ENCODE measurements at places on chromosomes 6 and 20. TPM values are rescaled to one million over a fixed set of nuclear protein-coding genes. Genes with fewer than 3 reads are reported as not detected.
A peak's percentile ranks its signal among the peaks of the same experiment; 100 is the strongest.

- no peak for DNase-seq
These were observed 90.3 kb downstream of the TBC1D7 start for GRCh38 chr6:13238017-13238416.

GRCh38 chr20:18279242-18279641, 9.1 kb upstream of the ZNF133 start:
- peak; percentile 47 for DNase-seq

- DNase-seq, result no peak
These were observed 10.9 kb downstream of the HIVEP1 start for GRCh38 chr6:12022953-12023388.

The BHLHE23 gene
- total RNA-seq, result not detected

- DNase-seq, result no peak
These were observed 541.3 kb upstream of the BTBD3 start for GRCh38 chr20:11376420-11376819.

- peak; percentile 73 for DNase-seq
These were observed 44.6 kb upstream of the SEC63 start for GRCh38 chr6:108002365-108003221.

- DNase-seq, result peak; percentile 58
These were observed 51.4 kb downstream of the CD40 start for GRCh38 chr20:46169245-46170171.

DNA sequence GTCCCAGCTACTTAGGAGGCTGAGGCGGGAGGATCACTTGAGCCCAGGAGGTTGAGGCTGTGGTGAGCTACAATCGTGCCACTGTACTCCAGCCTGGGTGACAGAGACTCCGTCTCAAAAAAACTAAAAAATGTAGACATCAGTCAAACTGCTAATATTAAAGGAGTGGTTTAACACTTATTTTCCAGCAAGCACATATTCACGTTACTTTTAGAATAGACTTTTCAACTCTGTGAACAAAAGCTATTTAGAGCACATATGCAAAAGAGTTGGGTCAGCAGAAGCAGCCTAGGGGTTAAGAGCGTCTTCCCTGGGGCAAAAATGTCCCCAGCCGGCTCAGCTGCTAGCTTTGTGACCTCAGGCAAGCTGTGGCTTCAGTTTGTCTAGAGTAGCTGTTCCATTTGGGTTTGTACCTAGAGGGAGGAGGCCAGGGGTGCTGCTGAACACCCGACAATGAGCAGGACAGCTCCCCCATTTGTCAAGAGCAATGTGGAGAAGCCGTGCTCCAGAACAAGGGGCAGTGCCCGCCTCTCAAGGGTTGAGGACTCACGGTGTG, 62.5 kb upstream of the PTGIS start:
- no peak for DNase-seq

GRCh38 chr20:16459019-16459700, 114.1 kb downstream of the KIF16B start:
- DNase-seq, result peak; percentile 67

- DNase-seq, result no peak
These were observed 7.4 kb upstream of the KIF16B start for GRCh38 chr20:16580620-16581019.

DNA sequence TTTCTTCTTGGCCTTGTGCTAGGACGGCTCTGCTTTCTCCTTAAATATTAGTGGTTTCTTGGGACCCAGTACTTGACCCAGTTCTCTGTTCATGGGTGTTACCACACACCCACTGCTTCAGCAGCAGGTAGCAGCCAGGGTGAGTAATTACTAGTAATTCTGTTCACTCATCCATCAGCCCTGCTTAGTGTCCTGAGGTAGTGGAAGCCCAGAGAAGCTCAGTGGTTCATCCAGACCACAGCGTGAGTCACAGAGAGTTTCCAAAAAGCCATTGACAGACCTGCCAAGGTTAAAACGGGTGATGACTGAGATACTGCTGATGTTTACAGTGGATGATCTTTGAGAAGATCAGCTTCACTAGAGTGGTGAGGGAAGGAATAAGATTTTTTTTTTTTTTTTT, 51.7 kb upstream of the HINT3 start:
- peak; percentile 97 for DNase-seq

DNA sequence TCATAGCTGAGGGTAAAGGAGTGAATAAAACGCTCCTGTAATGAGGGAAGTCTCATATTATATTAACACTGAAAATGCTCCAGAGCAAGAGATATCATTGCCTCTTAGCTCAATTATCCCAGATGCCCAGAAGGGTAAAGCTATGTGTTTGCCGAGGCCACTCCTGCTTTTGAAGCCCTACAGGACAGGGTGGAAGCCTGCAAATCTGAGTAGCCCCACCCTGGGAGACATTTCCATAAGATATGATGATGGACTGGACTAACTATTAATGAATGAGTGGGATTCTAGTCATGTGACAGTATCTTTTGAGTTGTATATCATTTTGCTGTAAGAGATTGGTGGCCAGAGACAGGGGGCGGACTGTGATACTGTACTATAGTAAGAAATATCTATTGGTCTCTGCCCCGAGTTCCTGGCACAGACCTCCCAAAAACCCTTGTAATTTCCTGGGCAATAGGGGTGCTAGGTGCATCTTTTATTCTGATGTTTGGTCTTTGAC, 10.5 kb upstream of the SLC22A2 start:
- no peak for DNase-seq

DNA sequence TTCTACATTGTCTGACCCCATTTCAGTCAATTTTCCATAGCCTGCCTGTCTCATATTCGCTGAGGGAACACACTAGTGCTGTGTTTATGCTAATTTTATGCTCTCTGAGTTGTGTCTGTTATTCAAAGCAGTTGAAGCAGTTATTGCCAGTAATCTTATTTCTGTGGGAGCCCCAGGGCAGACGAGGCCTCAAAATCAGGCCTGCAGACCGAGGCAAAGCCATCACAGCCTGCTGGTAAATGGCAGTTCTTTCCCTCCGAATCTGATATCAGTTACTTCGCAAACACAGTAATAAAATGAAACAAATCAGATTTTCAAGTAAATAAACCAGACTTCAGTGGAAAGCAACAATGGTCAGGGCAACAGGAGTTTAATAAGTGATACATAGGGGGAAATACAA, 508.4 kb downstream of the PKHD1 start:
- DNase-seq, result no peak

GRCh38 chr20:57829805-57830514, 120.1 kb upstream of the PMEPA1 start:
- DNase-seq, result no peak

The CEP250 gene
- 15.0 TPM for total RNA-seq

DNA sequence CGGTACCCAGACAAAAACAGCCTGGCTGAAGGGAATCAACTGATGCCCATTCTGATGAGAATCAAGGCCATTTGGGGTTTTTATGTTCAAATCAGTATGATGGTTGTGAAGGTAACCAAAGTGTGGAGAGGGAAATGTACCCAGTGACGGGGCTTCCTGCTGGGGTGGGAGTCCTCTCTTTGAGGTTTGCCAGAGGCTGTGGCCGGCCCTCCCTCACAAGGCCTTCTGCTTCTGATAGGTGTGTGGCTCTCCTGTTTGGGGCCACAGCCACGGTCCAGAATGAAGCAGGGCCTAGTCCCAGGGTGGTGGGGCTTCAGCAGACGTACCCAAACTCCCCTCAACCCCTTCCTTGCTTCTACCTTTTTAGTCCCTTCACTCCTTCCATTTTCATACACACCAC, 86.7 kb upstream of the NAA20 start:
- DNase-seq, result no peak

The SIGLEC1 gene
- not detected for total RNA-seq

DNA sequence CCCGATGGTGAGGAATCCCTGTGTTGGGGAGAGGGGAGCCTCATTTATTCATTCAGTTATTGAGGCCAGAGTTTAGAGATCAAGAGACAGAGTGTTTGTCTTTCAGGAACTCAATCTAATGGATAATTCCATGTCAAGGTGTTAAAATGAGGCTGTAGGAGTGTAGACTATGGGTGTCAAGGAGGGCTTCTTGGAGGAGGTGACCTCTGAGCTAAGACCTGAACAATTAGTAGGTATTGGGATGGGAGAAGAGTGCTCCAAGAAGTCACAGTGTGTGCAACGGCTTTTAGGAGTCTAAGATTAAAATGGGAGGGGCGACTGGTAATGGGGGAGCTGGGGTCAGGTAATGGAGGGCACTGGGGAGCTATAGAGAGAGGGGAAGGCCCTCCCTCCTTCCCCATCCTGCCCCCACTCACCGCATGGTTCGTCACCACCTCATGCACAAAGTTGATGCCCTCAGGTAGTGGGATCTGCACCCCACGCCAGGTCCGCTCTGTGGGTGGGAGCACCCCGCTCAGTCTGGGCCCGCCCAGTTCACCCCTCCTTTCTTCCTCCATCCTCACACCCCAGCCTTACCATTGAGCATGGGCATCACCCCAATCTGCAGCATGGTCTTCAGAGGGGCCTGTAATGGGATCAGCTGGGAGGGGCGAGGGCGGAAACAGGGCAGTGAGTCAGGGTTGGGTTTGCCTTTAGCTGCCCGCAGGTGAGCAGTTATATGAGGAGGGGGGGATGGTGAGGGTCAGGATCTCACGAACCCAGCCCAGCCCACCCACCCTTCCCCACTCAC, 8.1 kb downstream of the CTSA start:
- no peak for DNase-seq

- DNase-seq, result no peak
These were observed 26.2 kb downstream of the VSTM2L start for GRCh38 chr20:37928996-37929682.

DNA sequence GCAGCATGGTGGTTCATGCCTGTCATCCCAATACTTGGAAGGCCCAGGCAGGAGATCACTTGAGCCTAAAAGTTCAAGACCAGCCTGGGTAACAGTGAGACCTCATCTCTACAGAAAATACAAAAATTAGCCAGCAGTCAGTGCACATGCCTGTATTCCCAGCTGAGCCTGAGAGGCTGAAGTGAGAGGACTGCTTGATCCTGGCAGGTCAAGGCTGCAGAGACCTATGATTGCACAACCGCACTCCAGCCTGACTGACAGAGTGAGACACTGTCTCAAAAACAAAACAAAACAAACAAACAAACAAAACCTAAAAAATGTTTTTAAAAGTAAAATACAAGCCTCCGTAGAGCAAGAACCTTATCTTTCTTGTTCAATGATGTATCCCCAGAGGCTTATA, 6.0 kb downstream of the CEP85L start:
- no peak for DNase-seq

The NEURL2 gene
- 2.6 TPM for total RNA-seq

DNA sequence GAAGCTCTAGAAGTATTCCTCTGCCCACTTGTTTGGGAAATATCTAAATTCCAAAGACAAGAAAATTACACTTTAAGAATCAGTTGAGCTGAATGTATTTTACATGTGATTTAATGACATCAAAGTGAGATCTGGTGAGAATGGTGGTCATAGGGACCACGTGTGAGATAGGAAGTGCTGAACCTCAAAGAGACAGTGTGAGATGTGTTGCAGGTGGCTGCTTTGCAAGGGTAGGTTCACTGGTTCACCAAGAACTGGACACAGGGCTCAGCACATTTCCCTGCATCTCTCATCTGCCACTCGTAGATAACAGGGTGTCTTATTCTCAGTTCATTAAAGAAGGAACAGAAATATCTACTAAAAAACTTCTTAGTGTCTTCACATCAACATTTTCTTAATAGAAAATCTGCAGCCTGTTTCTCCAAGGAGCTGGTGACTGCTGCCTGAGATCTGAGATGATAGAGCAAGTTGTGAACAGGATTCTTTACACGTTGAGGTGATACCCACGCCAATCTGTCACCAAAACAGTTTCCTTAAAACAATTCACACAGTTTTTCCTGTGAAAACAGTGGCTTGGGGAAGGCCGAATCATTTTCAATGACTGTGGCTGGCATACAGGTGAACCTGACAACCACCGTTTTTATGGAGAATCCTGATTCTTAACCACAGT, 7.2 kb downstream of the CCR6 start:
- DNase-seq, result no peak

DNA sequence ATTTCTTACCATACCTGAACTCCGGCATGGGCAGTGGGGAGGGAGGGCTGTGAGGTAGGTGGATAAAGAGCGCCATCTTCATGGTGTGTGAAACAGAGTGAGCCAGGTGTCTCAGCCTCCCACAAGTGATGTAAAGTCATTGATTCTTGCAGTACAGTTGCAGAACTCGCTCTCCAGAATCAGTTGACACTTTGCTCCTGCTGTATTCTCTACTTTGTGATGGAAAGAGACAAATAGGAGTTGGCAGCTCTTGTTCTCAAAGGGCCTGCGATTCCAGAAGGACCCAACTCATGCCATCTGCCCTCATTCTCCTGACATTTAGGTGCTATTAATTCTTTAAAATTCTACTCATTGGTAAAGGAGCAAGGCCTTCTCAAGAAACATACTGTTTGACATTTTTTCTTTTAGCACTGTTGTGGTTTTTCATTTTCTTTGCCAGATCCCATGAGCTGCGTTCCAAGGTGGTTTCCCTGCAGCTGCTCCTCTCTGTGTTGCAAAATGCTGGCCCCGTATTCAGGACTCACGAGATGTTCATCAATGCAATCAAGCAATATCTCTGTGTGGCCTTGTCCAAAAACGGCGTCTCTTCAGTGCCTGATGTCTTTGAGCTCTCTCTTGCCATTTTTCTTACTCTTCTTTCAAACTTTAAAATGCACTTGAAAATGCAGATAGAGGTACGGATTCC, 49.3 kb downstream of the ARFGEF2 start:
- DNase-seq, result no peak

The BPIFB4 gene
- not detected for total RNA-seq

DNA sequence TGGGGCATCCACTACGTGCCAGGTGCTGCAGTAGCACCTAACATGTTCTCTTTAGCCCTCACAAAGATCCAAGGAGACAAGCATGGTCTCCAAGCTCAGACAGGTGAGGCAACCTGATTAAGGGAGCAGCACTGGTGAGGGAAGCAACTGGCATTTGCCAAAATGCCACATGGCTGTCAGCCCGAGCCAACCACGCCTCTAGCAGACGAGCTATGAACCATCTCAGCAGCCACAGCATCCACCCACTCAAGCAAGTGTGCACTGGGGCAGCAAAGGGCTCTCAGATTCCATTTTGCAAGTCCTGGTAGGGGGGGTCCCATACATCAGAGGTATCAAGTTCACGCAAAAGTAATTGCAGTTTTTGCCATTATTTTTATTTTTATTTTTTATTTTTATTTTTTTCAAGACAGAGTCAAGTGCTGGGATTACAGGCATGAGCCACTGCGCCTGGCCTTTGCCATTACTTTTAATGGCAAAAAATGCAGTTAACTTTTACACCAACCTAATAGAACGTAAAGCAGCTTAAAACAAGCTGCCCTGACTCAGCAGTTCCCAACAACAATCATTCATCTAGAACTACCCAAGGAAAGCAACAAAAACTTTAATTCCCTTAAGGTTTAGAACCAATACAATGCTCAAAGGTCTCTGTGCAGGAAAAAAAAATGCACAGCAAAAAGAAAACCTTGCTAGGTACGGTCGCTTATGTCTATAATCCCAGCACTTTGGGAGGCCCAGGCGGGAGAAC, 36.3 kb upstream of the SPDEF start:
- DNase-seq, result no peak

DNA sequence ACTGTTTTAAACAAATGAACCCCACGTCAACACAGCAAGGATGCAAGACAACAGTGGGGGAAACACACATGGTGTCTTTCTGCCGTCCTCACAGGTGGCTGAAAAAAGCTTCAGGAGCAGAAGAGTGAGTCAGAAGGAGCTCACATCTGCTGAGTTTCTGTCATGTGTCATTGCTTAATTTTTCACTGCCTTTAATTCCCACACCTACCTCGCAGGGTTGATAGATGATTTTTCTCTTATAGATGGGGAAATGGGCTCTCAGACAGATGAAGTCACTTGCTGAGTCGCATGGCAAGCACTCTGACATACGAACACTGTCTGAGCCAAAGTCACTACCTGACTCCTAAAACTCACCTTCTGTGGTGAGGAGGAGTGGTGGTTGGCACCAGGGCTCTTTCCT, 28.3 kb upstream of the CARMIL1 start:
- DNase-seq, result peak; percentile 90

- peak; percentile 52 for DNase-seq
These were observed 17.8 kb downstream of the FOXQ1 start for GRCh38 chr6:1329708-1330107.

- DNase-seq, result no peak
These were observed 16.1 kb downstream of the CDK19 start for GRCh38 chr6:110799189-110799588.
